ENCODE measurements at places on chromosomes 5 and 9.

DNA sequence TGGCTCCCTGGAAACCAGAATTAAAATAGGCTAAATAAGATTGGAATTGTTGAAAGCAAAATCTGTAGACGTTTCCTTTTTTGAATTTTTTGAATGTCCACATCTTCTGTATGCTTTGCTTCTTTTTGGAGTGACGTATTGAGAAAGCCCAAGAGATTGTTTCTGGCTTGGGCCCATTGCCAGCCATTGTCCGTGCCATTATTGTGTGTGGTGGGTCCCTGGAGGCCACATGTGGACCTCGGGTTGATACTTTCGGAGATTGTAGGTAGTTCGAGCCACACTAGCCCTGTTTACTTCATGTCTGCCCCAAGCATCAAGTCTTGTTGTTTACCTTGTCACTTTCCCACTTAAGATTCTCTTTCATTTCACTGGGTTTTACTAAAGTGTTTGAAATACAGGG, 106.0 kb downstream of the PALM2AKAP2 start:
- DNase-seq, result no peak

DNA sequence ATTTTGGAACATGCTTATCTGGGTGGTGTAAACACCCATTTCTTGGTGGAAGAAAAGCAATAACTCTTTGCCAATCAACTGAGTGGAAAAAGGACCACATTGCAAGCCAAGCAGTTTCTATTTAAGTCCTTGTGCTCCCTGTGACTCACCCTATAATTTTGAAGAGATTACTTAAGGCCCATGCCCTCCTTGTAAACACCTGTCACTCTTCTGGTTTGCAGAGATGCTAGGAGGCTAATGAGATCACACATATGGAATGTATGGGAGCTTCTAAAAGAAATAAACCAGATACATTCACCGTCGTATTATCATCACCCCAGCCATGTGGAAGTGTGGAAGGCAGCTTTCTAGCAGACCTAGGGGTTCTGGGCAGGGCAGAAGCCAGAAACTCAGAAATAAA, 337.1 kb downstream of the GADD45G start:
- no peak for DNase-seq

- DNase-seq, result no peak
Measured at GRCh38 chr5:136998854-136999357, 500.2 kb downstream of the SPOCK1 start.

- DNase-seq, result no peak
Measured at GRCh38 chr5:74539986-74540385, 100.5 kb downstream of the ENC1 start.

GRCh38 chr9:82783045-82783444, 279.9 kb downstream of the RASEF start:
- no peak for DNase-seq
